ENCODE measurements at places on chromosomes 4 and X.

GRCh38 chrX:1545776-1546408 lies 8.9 kb upstream of the P2RY8 start:
- DNase-seq, result no peak

DNA sequence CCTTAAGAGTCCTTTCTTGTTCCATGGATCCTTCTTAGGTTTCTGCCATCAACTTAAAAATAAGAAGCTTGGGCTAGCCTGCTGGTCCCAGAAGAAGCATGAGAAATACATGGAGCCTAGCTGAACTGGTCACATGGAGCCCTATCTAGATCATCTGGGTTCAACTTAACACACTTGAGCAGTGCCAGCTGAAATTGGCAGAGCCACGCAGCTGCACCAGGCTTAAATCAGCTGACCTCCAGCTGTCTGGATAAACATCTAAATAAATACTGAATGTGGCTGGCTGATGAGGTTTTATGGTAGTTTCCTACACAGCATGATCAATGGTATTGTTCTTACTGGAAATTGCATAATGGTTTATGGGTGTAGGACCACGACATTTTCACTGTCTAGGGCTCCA lies 598.4 kb upstream of the FAM241A start:
- DNase-seq, result no peak

DNA sequence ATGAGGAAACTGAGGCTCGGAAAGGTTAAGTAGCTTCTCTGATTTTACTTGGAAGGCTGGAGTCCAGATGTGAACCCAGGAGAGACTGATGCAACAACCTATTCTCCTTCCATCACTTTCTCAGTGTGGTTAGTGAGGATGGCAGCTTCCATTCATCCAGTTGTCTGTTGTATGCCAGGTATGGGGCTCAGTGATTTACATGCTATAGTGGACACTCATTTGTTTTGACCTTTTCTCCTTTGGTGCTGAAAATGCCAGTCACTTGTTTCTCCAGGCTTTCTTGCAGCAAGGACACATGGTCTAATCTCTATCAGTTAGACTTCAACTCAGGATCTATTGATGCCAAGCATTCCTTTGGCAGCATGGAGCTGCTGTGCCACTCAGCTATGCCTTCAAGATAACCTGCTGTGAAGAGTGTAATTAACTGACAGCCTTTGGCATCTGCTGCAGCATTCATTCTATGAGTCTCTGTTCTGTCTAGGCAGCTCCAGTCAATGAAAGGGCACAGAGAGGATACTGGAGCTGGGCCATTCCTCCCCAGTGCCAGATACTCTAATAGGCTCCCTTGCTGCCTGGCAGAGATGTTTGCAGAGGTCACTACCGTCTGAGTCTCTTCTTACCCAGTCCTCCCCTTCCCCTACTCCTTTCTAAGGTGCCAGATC lies 11.0 kb upstream of the CWH43 start:
- DNase-seq, result no peak

DNA sequence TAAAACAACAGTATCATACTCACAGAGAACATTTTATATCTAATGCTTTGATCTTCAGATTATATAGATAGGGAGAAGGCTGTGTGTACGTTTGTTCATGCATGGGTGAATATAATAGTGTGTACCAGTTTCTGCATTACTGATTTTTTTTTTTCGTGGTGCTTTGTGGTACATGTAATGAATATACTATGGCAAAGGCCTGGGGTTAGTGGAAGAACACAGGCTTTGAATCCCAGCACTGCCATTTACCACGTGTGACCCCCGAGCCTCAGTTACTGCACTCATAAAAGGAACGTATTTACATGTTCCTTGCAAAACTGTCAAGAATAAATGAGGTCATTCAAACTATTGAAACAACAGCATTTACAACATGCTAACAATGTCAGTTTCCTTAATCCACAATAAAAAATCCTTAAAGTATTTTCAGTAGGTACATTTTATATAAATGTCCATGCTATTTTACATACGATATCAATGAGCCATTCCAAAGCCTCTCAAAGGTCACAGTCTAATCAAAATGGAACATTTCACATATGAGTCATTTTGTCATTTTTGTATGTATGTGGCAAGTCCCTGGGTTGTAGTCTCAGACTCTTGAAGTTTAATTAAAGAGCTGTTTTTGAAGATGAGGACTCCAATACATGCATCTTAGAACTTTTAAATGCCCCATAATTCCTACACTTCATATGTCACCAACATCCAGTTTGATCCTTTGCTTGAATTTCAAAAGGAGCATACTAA lies 242.8 kb downstream of the PPP3CA start:
- DNase-seq, result no peak

DNA sequence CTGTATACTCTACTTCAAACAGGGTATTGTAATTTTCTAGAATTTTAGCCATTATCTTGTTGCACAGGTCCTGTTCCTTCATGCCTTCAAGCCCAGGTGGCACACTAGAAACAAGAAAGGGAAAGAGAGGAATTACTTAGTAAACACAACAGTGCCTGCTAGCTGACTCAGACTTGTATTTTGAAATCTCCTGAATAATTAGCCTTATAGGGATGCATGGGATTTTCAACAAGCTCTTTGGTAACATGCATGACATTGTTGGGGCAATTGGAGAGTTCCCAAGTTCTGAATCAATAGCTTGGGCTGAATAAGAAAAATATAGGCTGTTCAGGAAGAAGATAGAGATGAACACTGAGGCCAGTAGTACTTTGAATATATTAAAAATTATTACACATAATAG lies 118.8 kb downstream of the FAM13A start:
- no peak for DNase-seq

- no peak for DNase-seq
Measured at GRCh38 chrX:110938977-110939732, 143.5 kb upstream of the CHRDL1 start.

GRCh38 chrX:5388087-5388486 lies 840.6 kb downstream of the NLGN4X start:
- no peak for DNase-seq

DNA sequence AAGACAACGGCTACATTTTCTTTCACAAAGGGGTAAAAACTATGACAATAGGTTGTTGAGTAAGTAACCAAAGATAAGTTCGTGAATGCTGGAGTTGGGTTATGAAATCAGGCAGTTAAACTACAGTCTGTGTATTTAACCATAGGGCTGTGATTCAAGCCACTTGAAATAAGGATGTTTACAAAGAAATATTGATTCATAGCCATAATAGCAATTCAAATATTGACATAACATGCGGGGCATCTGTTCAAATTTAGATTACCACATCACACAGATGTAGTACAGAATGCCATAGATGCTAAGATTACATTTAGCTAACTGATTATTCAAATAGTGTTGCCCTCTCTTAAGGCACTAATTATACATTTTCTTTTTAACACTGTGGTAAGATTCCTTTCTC lies 364.1 kb downstream of the FSTL5 start:
- no peak for DNase-seq

GRCh38 chr4:56906489-56907393 lies 959 bp upstream of the REST start:
- no peak for DNase-seq

DNA sequence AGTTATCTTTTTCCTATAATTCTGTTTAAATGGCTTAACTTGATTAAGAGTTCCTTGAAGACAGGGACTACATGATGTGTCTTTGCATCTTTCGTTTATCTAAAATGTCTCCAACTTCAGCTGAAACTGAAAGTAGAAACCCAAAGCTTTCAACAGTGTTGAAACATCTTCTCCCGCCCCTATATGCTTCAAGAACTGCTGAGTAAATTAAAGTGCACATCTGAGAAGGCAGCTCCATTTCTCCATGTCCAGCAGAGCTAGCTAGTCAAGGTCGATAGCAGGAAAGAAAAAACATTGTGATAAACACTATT lies 185.7 kb upstream of the TBL1X start:
- no peak for DNase-seq

Measured in suprapubic skin (tissue), 4 donors.